ENCODE measurements at places on chromosomes 12 and 14.
A peak's percentile ranks its signal among the peaks of the same experiment; 100 is the strongest.

GRCh38 chr14:92633724-92634123, 114.7 kb downstream of the LGMN start:
- no peak for DNase-seq

- DNase-seq = no peak
Measured at GRCh38 chr14:100007254-100007653, 58.0 kb upstream of the EVL start.

- no peak for DNase-seq
Measured at GRCh38 chr12:117820216-117820907, 148.4 kb downstream of the KSR2 start.

DNA sequence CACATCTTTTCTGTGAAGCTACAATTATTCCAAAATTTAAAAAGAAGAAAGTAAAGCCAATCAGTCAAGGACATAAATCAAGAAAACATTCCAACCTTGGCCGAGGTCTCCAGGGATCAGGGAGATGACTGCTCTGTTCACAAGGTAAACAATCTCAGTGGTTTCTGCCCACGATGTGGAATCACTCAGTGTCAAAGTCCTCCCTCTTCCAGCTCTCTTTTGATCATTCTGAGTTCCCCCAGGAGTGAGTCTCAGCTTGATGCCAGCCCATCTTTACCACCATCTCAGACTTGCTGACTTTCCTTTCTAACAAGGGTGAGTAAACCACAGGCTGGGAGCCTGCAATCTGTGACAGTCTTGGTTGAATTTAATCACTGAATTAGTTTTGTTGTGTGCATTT, 4.8 kb upstream of the SERPINA9 start:
- no peak for DNase-seq

DNA sequence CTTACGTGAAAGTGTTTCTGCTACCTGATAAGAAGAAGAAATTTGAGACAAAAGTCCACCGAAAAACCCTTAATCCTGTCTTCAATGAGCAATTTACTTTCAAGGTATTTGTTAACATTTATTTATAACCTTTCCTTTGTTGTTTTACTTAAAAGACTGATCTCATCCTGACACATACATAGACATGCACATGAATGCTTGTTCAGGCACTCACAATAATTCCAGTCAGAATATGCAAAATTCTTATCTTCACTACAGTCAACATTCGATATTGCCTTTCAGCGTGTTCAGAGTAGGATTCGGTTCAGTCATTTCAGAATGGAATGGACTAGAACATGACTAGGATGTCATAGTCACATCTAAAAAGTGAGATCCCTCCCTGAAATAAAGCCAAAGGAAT, 394.6 kb downstream of the PAWR start:
- no peak for DNase-seq

- DNase-seq = no peak
Measured at GRCh38 chr12:130961921-130962451, 8.3 kb downstream of the ADGRD1 start.

DNA sequence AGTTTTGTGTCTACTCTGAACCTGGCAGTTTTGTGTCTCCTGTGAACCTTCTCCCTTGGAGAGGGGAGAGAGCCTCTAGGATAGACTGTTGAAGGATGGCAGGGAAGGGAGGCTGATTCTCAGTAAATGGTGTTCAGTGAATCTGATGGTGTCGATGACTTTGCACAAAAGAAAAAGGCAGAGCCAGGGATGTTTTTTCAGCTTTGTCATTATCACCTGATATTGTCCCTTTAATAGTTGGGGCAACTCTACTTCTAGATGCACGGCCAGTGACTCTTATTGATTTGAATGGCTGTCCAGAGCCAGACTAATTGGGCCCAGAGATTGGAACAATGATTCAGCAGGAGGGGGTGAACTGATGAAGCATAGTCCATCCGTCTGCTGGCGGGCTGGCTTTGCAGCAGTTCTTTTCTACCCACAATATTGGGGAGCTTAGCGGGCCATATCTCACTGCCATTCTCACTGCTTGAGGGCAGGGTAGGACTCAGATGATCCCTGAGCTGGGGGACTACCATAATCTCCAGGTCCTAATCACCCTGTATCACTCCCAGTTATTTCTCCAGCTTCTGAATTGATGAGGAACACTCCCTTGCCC, 93.1 kb downstream of the ADCK1 start:
- DNase-seq = no peak

GRCh38 chr14:99397698-99398097, 83.0 kb downstream of the SETD3 start:
- DNase-seq = no peak

DNA sequence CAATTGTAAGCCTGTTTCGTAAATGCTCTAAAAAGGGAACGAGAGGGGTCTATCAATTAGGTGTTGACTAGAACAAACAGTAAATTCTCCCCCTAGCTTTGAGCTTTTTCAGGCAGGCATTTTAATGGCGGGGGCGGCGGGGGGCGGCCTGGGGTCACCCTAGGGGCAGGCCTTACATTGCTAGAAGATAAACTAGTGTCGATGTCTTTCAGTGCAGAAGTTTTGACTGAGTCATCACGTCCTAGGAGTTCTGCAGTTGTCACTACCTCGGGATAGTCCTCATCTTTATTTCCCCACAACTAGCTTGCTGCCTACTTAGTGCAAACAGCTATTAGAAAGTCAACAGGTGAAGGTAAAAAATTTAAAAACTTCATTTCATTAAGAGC, 1.6 kb downstream of the ATP6V1D start:
- DNase-seq = no peak

DNA sequence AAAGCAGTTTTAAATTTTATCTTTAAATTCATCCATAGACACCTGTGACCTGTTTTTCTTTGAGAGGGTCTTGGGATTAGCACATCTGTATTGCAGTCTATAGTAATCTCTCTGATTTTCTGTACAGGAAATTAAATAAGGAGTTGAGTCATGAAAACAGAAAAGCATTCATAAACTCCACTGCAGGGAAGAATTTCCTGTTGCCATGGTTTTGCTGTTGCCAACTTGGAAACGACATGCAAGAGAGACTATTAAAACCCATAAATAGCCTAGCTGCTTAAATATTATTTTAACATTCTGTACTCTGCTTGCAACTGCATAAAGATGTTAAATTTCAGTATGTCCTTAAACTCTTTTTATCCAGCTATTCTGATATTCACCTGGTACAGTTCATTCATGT, 281.0 kb upstream of the RGS6 start:
- no peak for DNase-seq

DNA sequence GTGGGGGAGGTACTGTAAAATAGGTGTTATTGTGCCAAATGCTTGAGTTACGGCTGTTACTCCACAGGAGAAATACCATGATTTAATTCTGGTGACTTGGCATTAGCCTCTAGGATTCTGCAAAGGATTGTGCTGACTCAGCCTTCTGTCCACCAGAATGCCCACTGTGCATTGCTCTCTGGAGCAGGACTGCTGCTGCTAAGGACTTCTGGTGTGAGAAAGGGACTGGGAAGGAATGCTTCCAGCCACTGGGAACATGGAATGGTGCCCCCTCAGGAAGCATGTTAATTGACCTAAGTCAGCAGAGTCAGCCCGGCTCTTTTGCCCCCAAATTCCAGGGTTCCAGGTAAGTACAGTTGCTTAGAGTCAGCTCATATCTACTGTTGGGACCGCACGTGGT, 32.9 kb downstream of the ZFHX2 start:
- no peak for DNase-seq

- DNase-seq = no peak
Measured at GRCh38 chr12:114656906-114657596, 26.9 kb downstream of the TBX3 start.

DNA sequence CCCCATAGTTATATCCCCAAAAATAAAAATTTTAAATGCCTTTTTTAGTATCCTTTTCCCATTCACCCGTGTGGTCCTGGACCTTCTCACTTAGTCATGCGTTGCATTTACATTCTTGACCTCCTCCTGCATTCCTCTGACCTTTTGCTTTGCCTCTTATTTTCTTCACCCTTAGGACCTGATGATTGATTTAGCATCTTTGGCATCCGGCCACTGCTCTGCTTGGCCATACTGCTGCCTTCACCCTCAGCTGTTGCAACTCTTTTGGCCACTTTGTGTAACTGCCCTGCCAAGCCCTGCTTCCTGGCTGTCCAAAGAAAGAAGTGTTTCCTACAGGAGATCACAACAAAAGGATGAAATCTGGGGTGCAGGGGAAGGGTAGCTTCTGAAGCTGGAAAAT, 48.8 kb upstream of the SLC38A4 start:
- DNase-seq = no peak

GRCh38 chr12:45234139-45234865, 18.4 kb downstream of the ANO6 start:
- no peak for DNase-seq

DNA sequence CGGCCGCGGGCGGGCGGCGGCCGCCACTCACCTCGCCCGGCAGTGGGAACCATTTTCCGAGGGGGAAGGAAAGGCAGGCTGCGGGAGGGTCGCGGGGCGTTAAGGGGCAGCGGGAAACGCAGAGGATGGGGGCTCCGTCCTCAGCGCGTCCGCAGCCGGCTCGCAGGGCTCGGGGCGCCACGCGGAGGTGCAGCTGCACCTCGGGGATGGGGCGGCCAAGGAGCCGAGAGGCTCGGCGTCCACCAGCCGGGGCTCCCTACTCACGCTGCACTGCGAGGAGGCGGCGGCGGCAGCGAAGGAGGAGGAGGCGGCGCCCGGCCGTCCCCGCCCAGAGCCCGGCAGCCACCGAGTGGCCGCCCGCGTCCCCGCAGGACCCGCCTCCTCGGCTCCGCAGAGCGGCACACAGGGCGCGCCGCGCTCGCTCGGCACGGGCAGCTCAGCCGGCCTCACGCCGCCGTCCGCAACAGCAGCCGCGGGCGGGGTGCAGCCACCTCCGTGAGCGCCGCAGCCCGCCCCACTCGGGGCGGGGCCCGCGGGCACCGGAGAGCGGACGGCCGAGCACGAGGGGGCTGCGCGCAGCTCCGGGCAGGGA, at the start of gene ATP2B1:
TSS of gene ATP2B1 (minus strand) at position 274 of the 592 bp plus-strand sequence. CDS start 52,952 bp downstream, outside the sequence.
- DNase-seq = peak; percentile 66

GRCh38 chr14:38512236-38512635, 256.3 kb upstream of the CLEC14A start:
- DNase-seq = no peak

- DNase-seq = no peak
Measured at GRCh38 chr12:121825041-121825523, 21.3 kb downstream of the SETD1B start.

- DNase-seq = no peak
Measured at GRCh38 chr12:93812626-93813025, 135.5 kb downstream of the CRADD start.

DNA sequence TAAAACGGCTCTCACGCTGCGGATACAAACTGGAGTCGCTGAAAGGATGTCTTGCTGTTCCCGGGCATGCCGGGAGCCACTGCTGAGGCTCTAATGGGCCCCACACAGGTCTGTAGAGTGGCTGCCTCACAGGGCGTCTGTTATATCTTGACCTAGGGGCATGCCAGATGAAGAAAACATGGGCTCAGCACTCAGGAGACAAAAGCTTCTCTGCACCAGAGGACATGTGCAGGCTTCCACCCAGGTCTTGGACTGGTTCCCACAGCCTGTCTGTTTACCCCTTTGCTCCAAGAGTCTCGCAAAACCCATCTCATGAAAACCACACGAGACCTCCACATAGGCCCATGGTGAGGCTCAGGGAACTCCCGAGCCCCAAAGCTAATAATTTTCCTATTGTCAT, 134.2 kb downstream of the RPS29 start:
- no peak for DNase-seq

- DNase-seq = no peak
Measured at GRCh38 chr12:45435945-45436710, 220.2 kb downstream of the ANO6 start.

DNA sequence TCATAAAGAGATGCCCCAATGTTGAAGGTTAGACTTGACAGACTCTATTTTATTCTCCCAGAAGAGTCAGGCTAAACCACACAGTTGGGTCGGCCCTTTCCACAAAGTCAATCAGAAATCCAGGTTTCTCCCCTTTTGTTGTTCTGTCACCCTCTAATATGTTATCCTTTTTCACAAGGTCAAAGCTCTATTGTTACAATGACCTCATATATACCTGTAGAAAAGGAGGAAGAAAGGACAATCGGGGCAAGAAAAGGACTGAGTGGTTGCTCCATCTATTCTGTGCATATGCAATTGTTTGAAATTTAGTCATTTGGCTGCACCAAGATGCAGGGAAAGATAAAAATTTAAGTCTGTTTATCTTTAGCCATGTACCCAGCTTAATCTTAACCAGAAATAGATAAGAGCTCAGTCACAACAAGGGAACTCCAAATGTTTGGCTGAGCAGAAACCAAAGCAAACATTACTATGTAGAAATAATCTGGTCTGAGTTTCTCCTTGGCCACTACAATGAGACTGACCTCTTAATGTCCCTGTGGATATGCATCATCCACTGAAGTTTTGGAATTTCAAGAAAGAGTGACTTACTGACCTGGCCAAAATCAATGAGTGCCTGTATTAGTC, 503.7 kb downstream of the GALC start:
- no peak for DNase-seq

GRCh38 chr12:13091832-13092231, 11.6 kb downstream of the GSG1 start:
- DNase-seq = no peak

DNA sequence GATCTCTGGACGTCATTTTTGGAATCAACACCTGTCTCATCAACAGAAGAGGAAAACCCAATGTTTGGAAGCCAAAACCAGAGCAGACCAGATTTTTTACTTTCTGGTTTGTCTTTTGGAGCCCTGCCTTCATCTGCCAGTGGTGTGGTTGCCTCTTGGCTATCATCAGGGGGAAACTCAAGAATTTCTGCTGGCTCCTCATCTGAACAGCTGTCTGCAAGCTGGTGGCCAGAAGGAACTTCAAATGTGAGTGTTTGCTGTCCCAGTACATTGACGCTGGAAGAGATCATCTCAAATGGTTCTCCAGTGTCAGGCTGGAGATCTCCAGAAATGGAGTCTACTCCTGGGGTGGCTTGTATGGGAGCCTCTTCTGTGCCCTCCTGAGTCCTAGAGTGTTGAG, 13.8 kb downstream of the PLD4 start:
- no peak for DNase-seq

DNA sequence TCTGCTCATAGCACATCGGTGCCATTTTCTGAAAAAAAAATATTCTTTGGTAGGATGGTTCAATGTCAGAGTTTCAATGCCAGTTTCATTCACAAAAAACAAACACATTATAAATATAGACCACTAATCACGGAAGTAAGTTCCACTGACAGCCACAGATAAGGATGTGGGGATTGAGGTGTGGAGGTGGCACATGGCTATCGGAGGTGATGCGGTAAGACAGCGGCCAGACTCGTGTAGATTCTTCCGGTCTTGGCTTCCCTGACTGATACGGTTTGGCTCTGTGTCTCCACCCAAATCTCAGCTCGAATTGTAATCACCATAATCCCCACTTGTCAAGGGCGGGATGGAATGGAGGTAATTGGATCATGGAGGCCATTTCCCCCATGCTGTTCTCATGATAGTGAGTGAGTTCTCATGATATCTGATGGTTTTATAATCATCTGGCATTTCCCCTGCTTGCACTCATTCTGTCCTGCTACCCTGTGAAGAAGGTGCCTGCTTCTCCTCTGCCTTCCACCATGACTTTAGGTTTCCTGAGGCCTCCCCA, 693.4 kb downstream of the VRK1 start:
- DNase-seq = no peak

Measured in GM12864 (cell line).